T1000 (cell line): ENCODE measurements at places on chromosomes 5 and 9.

DNA sequence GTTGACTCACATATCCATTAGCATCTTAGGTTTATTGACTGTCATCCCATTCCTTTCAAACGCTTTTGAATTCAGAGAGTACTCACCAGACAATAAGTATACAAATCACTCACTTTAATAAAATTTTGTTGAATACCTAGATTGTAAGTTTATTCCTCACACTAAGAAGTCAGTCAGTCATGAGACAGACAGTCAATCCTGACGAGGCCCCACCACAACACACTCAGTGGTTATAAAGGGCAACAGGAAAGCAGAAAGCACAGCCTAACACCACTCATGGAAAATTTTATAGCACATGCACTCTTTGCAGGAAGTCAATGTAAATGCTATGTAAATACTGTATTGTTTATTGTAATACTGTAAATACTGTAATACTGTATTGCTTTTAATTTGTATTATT is 176.3 kb upstream of the PTGER4 start:
- no peak for DNase-seq

DNA sequence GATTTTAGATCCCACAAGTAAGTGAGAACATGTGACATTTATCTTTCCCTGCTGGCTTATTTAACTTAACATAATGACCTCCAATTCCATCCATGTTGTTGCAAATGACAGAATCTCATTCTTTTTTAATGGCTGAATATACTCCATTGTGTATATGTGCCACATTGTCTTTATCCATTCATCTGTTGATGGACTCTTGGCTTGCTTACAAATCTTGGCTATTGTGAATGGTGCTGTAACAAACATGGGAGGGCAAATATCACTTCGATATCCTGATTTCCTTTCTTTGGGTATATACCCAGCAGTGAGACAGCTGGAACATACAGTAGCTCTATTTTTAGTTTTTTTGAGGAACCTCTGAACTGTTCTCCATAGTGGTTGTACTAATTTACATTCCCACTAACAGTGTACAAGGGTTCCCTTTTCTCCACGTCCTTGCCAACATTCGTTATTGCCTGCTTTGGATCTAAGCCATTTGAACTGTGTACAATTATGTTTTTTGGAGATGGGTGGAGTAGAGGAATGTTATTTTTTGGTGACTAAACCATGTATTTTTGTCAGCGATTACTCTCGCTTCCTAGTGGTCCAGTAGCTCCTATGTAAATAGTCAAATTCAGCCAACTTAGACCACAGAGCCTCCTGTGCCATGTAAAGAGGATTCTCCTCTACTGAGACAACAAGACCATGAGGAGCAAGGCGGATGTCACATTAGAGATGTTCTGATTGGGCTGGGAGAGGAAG is 60.6 kb downstream of the TNFSF15 start:
- no peak for DNase-seq

DNA sequence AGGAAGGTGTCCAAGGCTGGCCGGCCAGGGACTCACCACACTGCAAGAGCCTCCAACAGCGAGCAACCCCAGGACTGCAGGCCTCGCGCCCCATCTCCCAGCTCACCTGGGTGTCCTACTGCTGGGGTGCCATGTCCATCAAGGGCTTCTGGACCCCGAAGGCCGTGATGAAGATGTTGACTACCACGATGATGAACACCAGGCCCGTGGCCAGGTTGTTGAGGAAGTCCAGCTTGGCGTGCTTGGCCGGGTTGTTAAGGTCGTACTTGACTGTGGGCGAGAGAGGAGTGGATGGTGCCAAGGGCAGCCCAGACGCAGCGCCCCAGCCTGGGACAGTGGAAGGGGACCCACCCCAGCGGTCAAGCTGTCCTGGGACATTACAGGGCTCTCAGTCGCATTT is 9.3 kb downstream of the NINJ1 start:
- no peak for DNase-seq

- peak; percentile 86 for DNase-seq
Measured at GRCh38 chr9:130936285-130937117, 2.5 kb downstream of the FIBCD1 start.

DNA sequence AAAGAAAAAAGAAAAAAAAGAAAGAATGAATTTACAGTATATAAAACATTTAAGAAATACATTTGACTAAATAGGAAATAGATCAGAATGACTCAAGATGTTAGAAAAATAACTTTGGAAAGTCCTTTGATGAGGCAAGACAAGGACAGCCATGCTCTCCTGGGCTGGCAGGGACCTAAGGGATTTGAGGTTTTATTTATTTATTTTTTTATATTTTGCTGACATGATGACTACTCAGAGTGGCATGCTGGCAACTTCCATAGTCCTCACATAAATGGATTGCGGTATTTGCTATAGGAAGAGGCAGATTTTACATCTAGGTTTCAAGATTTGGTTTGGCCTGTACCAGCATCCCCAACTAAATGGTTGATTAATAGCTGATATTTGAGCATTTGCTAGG is 17.7 kb downstream of the SLC28A3 start:
- peak; percentile 40 for DNase-seq

GRCh38 chr9:87443006-87443405 is 54.7 kb upstream of the DAPK1 start:
- no peak for DNase-seq

DNA sequence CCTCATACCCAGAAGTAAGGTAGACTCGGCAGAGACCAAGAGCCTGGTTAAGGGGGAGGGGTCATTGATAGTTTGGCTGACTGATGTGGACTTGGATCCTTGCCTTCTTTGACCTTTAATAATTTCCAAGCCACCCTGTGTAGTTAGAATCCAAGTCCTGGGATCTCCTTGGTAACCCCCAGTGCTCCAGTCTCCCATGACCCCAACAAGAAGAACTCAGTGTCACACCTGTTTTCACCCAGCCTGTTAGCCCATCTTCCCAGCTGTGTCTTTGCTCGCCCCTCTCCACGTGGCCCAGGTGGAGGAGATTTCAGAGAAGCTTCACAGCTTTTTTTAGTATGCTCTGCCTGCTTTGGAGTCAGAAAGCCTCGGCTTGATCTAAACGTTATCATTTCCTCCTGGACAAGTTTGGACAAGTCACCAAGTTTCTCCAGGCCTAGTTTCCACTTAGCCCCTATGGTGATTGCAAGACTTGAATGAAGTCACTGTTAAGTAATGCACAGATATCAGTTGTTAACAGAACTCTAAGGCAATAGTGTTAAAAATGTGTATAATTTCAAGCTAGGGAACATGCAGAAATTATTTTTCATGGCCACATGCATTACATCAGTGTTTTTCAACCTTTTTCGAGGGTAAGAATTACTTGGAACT is 170.0 kb downstream of the TMEM38B start:
- no peak for DNase-seq

GRCh38 chr5:105953616-105954015 is 1717.1 kb downstream of the EFNA5 start:
- no peak for DNase-seq

- no peak for DNase-seq
Measured at GRCh38 chr9:123115146-123115913, 81.9 kb downstream of the GPR21 start.

DNA sequence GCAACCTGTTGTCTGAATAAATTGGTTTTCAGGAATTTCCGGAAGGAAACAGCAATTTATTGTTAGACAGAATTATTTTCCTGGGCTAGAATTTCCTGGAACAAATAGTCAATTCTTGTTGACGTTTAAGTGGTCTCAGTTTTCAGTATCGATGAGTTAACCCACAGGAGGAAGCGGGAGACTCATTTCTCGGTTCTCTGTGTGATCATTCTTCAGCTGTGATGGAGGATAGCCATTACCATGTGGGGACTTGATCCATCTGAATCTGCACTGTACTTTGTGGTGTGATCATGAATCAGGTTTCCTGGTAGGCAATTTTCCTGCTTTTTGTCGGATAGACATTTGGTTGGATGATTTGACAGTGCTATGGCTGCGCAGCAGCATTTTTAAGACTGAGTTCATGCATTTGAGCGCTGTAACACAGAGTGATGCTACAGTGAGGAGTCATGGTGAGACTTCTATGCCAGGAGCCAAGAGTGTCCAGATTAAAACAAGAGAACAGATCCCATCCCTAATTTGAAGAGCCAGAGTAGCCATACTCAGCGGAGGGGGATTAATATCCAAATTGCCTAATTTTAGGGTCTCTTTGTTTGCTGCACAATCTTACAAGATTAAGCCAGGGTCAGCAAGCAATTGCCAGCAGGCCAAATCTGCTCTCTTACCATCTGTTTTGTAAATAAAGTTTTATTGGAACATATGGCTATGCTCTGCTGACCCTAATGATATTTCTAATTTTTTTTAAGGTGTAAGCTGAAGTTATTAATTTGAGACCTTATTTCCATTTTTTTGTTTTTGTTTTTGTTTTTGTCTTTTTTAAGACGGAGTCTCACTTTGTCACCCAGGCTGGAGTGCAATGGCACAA is 355.9 kb downstream of the RAB3C start:
- DNase-seq = no peak

- no peak for DNase-seq
Measured at GRCh38 chr5:82931110-82931509, 146.1 kb downstream of the TMEM167A start.

DNA sequence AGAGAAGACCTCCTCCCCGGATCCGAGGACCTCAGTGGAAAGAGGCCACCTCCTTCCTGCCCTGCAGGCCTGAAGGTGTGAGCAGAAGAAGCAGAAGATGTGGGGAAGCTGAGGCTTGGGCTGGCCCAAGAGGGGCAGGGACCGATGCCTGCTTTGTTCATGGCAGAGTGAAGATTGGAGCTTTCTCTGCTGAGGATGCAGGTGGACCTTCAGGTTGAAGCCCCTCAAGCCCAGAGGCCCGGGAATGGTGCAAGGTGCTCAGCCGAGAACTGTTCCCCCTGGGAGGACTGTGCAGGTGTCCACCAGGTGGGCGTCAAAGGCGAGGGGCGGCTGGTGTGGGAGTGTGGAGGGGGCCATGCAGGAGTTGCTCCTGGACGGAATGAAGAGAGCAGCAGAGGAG is 277.9 kb upstream of the IRX2 start:
- no peak for DNase-seq
